ENCODE measurements at places on chromosomes 4 and X. TPM values are rescaled to one million over a fixed set of nuclear protein-coding genes. Genes with fewer than 3 reads are reported as not detected.

The FAM47A gene
- not detected for total RNA-seq

The CENPI gene
- total RNA-seq: 3.5 TPM

DNA sequence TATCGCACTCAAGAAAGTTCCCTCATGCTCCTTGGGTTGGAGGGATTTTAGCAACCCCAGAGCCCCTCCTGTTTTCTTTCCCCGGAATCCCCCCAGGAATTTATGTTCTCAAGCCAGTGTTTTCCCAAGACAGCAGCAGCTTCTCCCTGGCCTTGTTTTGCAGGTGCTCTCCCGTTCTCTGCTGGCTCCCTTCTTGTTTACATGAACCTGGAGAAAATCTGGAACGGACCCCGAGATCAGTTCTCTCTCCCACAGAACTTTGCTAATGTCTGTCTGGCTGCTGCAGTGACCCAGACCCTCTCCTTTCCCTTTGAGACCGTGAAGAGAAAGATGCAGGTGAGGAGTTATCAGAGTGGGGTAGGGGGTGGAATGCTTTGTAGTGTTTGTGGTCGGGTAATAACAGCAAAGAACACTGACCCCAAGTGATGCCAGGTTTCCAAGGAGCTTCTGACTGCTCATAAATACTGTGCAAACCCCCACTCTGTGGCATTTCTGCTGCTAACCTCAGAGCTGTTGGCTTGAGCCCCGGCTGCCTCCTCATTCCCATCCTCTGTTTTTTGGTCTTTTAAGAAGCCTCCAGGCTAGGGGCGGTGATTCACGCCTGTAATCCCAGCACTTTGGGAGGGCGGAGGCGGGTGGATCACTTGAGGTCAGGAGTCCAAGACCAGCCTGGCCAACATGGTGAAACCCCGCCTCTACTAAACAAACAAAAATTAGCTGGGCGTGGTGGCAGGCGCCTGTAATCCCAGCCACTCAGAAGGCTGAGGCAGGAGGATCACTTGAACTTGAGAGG, 11.1 kb downstream of the SLC25A43 start:
- peaks cover 10% of the 10 kb centered on the region for H3K36me3 ChIP-seq
- DNase-seq: peak; percentile 77
- H3K4me1 ChIP-seq: no peaks in the 10 kb centered on the region
- no peak overlapping the region for H3K4me3 ChIP-seq
- H3K27me3 ChIP-seq: no peaks in the 10 kb centered on the region
- H3K27ac ChIP-seq: no peak overlapping the region

The CT45A5 gene
- total RNA-seq: not detected

The TMPRSS11A gene
- not detected for total RNA-seq

The DRP2 gene
- 0.09 TPM for total RNA-seq

DNA sequence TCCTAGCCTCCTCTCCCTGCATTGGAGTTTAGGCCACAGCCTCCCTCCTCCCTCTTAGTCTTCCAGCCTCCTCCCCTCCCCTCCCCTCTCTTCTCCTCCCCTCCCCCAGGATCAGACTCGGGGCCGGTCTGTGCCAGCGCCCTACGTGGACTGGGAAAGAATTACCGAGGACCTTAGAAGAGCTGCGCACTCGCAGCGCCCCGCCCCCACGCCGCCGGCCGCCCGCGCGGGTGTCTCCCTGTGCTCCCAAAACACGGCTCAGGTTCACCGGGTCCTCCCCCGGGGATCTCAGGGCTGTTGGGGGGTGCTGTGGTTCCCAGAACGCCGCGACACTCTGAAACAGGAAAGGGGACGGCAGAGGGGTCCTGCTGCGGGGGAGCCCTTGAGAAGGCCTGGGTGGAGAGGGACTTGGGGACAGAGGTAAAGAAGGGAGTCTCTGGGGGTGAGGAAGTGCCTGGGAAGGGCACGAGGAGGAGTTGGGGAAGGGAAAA, 122.3 kb upstream of the TBL1X start:
- H3K27me3 ChIP-seq: no peaks in the 10 kb centered on the region
- peak; percentile 87 for DNase-seq
- H3K4me1 ChIP-seq: no peaks in the 10 kb centered on the region
- no peaks in the 10 kb centered on the region for H3K36me3 ChIP-seq

The PABPC4L gene
- total RNA-seq: 0.97 TPM

The TMPRSS11B gene
- not detected for total RNA-seq

DNA sequence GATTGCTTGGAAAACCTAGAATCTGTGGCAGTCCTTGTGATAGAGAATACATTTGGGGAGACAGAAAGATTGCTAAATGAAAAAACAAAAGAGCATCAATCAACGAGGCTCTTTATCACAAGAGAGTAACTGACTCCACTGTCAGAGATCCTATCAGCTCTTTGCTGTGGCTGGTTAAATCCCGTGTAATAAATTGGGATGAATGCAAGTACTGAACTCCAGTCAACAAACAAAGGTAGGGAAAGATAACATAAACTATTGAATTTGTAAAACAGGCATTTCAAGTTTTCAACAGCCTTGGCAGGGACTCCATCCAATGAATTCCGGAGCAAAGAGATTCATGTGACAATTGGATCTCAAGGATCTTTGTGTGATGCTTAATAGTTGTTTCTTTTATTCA, 21.3 kb downstream of the MMRN1 start:
- H3K4me1 ChIP-seq: no peaks in the 10 kb centered on the region
- no peaks in the 10 kb centered on the region for H3K36me3 ChIP-seq

GRCh38 chrX:103730796-103731493, 20.2 kb downstream of the TMEM31 start:
- DNase-seq: peak; percentile 26
- no peak overlapping the region for H3K4me3 ChIP-seq
- no peaks in the 10 kb centered on the region for H3K27me3 ChIP-seq
- no peaks in the 10 kb centered on the region for H3K36me3 ChIP-seq

The TCEAL6 gene
- total RNA-seq: not detected

DNA sequence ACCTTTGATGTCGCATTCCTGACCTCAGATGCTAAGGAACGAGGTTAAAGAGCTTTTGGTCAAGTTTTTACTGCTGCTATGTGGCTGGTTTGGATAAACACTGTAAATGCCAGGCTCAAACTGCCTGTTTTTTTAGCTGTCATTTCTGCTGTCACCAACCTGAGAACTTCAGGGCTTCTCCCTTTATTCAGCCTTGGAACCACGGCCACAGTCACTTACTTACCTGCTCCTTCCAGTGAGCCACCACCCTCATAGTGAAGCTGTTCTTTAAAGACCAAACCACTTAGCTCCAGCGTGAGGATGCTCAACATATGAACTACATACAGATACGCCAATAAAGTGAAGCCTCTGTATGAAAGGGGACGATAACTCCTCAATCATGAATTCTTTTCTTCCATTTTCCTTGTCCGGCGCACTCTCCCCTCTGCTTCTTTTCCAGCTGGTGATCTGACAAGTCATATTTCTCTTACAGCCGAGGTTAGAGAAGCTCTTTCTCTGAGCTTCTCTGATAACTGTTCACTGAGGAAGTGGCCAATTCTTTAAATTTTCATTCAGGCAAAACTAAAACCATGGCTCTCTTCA, 152.8 kb upstream of the ANK2 start:
- H3K27ac ChIP-seq: no peak overlapping the region
- no peaks in the 10 kb centered on the region for H3K27me3 ChIP-seq
- DNase-seq: no peak
- no peaks in the 10 kb centered on the region for H3K36me3 ChIP-seq
- no peak overlapping the region for H3K4me3 ChIP-seq
- no peaks in the 10 kb centered on the region for H3K4me1 ChIP-seq

The F9 gene
- total RNA-seq: not detected

The DCAF8L2 gene
- not detected for total RNA-seq

GRCh38 chrX:153411988-153412574, 809 bp downstream of the ZFP92 start:
- H3K4me3 ChIP-seq: peak overlapping the region; percentile 43
- H3K27ac ChIP-seq: no peak overlapping the region
- no peak for DNase-seq
- no peaks in the 10 kb centered on the region for H3K27me3 ChIP-seq
- H3K36me3 ChIP-seq: no peaks in the 10 kb centered on the region
- no peaks in the 10 kb centered on the region for H3K4me1 ChIP-seq

The KCTD8 gene
- 0.20 TPM for total RNA-seq

GRCh38 chr4:176464748-176465147, 145.0 kb downstream of the SPCS3 start:
- no peak for DNase-seq
- no peaks in the 10 kb centered on the region for H3K27me3 ChIP-seq
- no peak overlapping the region for H3K27ac ChIP-seq
- H3K36me3 ChIP-seq: no peaks in the 10 kb centered on the region
- no peaks in the 10 kb centered on the region for H3K4me1 ChIP-seq
- H3K4me3 ChIP-seq: no peak overlapping the region

- no peak overlapping the region for H3K4me3 ChIP-seq
- H3K27ac ChIP-seq: no peak overlapping the region
- no peak for DNase-seq
- no peaks in the 10 kb centered on the region for H3K36me3 ChIP-seq
Measured at GRCh38 chr4:82084747-82085146, 289.0 kb downstream of the HNRNPD start.

GRCh38 chrX:49178537-49178936, 6.8 kb downstream of the PLP2 start:
- no peak overlapping the region for H3K4me3 ChIP-seq
- H3K4me1 ChIP-seq: no peaks in the 10 kb centered on the region
- no peaks in the 10 kb centered on the region for H3K27me3 ChIP-seq
- no peak overlapping the region for H3K27ac ChIP-seq
- DNase-seq: no peak
- H3K36me3 ChIP-seq: no peaks in the 10 kb centered on the region

DNA sequence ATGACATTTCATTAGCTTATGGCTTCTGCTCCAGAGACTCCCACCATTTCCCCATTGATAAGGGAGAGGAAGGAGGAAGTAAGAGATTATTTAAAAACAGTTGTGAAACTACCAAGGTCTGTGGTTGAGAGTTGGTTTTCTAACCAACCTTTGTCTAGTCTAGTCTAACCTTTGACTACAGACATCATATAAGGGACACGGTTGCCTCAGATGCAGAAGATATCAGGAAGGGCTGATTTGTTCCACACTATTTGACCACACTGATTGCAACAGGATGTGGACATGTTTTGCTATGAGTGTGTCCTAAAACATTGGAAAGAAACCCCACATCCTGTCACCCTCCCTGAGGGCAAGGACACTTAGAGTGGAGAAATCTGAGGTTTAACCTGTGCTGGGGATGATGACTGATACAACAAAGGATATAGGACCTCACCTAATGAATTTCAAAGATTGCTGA, 53.0 kb downstream of the COQ2 start:
- no peak overlapping the region for H3K4me3 ChIP-seq
- no peaks in the 10 kb centered on the region for H3K36me3 ChIP-seq
- H3K27ac ChIP-seq: peak overlapping the region; percentile 75
- peaks cover 24% of the 10 kb centered on the region for H3K4me1 ChIP-seq
- no peaks in the 10 kb centered on the region for H3K27me3 ChIP-seq

The PRKG2 gene
- 6.2 TPM for total RNA-seq

The DDIT4L gene
- total RNA-seq: 0.52 TPM

DNA sequence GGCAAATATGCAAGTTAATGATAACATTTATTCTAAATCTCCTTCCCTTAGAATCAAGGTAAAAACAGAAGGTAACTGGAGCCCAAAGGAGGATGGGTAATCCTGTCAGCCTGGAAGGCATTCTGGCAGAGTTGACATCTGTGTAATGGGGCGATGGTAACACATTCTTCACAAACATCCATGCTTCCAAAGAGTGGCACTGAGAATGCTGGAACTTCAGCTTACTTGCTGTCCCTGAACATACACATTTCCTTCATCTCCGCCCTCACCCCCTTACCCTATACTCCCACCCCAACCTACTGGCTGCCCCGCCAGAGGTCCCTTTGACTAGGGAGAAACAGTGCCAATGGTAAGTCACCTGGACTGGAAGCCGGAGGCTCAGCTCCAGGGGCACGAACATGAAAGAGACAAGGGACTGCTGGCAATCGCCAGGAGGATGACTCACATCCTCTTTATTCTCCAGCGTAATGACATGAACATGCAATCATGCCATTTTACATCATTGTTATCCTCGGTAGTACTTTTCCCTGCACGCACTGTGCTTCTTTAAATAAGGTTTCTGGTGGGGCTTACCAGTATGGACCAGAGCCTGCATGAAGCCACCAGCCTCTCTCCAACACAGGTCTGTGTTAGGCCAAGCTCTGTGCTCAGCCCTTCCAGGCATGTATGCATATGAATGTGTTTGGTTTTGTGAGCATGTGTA, 694.2 kb upstream of the TENM3 start:
- no peak overlapping the region for H3K4me3 ChIP-seq
- H3K4me1 ChIP-seq: no peaks in the 10 kb centered on the region
- no peaks in the 10 kb centered on the region for H3K36me3 ChIP-seq

- H3K4me3 ChIP-seq: peak within 1 kb of the TSS; percentile 47
- no peaks in the 10 kb centered on the region for H3K4me1 ChIP-seq
- H3K36me3 ChIP-seq: no peaks in the 10 kb centered on the region
- no peaks in the 10 kb centered on the region for H3K27me3 ChIP-seq
- H3K27ac ChIP-seq: peak within 1 kb of the TSS; percentile 90
Measured at GRCh38 chrX:30653415-30654131, at the start of gene GK. GK (plus strand) TSS chrX:30653423; CDS start chrX:30653538, 115 bp downstream.

GRCh38 chrX:130543603-130544325, 142.0 kb downstream of the RBMX2 start:
- no peaks in the 10 kb centered on the region for H3K27me3 ChIP-seq
- no peaks in the 10 kb centered on the region for H3K4me1 ChIP-seq
- H3K27ac ChIP-seq: no peak overlapping the region
- no peak overlapping the region for H3K4me3 ChIP-seq
- H3K36me3 ChIP-seq: no peaks in the 10 kb centered on the region
- no peak for DNase-seq

The COL25A1 gene
- 0.82 TPM for total RNA-seq

- no peaks in the 10 kb centered on the region for H3K36me3 ChIP-seq
- H3K27ac ChIP-seq: no peak overlapping the region
- H3K4me3 ChIP-seq: no peak overlapping the region
- H3K4me1 ChIP-seq: no peaks in the 10 kb centered on the region
- no peak for DNase-seq
Measured at GRCh38 chr4:176443117-176443516, 123.4 kb downstream of the SPCS3 start.

The SPIN4 gene
- total RNA-seq: 7.6 TPM

DNA sequence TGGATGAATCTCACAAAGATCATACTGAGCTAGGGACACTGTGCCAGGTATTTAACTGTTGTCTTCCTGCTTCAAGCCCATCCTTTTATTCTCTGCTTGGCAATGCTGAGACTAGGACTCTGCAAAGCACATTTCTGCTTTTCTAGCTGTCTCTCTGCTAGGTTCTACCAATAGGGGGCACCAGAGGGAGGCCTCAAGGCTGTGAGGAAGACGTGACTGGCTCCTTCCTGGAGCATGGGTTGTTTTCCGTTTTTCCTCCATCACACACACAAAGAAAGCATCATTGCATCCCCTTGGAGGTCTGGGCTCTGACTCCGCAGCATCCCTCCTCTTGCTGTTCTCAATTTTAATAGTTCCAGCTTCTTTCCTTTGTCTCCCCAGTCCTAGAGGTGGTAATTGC, 10.9 kb upstream of the DCTD start:
- H3K27me3 ChIP-seq: no peaks in the 10 kb centered on the region
- no peak overlapping the region for H3K27ac ChIP-seq
- no peak overlapping the region for H3K4me3 ChIP-seq
- DNase-seq: no peak
- H3K4me1 ChIP-seq: no peaks in the 10 kb centered on the region
- H3K36me3 ChIP-seq: no peaks in the 10 kb centered on the region

The GPR119 gene
- total RNA-seq: not detected

GRCh38 chr4:86026720-86027119, 333.1 kb downstream of the MAPK10 start:
- no peaks in the 10 kb centered on the region for H3K36me3 ChIP-seq
- H3K27me3 ChIP-seq: no peaks in the 10 kb centered on the region
- no peak overlapping the region for H3K27ac ChIP-seq
- H3K4me3 ChIP-seq: no peak overlapping the region

The NXF2B gene
- total RNA-seq: not detected

- H3K27ac ChIP-seq: no peak overlapping the region
- H3K4me3 ChIP-seq: no peak overlapping the region
- peaks cover 38% of the 10 kb centered on the region for H3K36me3 ChIP-seq
- no peaks in the 10 kb centered on the region for H3K27me3 ChIP-seq
- DNase-seq: no peak
Measured at GRCh38 chr4:127917151-127917550, 36.5 kb downstream of the PLK4 start.

The ADGRG4 gene
- 0.03 TPM for total RNA-seq

Data from left lung (tissue), 14 donors.